ENCODE measurements at places on chromosomes 3 and 15. TPM values are rescaled to one million over a fixed set of nuclear protein-coding genes. Genes with fewer than 3 reads are reported as not detected.

Gene PLSCR5
- polyA plus RNA-seq, result not detected

Gene GHRL
- 0.94 TPM for polyA plus RNA-seq

Gene ARHGAP31
- 4.9 TPM for polyA plus RNA-seq

GRCh38 chr3:31903686-31904431, 77.2 kb downstream of the OSBPL10 start:
- DNase-seq, result no peak

- no peak for DNase-seq
Observed at GRCh38 chr3:9291821-9292410, 42.5 kb upstream of the SRGAP3 start.

- no peak for DNase-seq
Observed at GRCh38 chr3:53068176-53068575, 22.3 kb upstream of the SFMBT1 start.

Gene CDHR4
- polyA plus RNA-seq, result not detected

Gene LRTM1
- not detected for polyA plus RNA-seq

Gene ADCY5
- polyA plus RNA-seq, result not detected

DNA sequence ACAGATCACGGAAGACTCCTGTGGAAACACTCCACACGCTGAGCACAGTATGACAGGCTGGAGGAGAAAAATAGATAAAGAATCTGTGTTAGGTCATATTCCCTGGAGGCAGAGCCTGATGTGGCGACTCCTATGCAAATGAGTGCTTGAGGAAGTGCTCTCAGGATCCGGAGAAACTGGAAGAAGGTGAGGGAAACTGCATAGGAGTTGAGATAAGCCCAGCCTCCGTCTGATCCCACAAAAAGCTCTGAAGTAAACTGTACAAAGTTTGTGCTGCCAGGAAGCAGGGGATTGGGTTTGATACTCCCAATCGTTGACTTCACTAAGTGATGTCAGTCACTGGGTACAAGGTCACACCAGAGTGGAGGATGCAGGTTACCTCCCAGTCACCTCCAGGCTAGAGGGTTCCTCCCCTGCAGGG, 33.4 kb downstream of the OSBPL10 start:
- no peak for DNase-seq

DNA sequence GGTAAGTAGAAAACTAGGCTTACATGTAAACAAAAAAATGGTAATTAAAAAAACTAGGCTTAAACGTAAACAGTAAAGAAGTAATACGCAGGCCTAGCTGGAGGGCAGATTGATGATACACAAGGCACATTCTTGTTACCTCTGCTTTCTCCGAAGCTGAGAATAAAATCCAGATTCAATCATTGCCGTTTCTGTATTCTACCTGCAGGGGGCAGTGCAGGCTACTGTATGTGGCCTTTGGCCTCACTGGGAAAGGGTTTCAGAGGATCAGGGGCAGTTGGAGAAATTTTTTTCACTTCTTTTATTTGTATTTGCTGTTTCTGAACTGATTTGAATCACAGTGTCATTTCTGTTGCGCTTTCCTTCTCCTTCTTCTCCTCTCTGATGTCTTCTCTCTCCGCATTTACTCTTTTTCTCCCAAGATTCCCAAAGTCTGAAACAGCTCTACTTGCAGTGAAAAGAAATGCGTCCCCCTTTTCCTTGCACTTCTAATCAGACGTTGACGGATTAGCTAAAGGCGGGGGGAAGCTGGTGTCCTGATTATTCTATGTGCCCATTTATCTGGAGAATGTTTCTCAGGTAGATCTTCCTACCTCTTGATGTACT, 67.1 kb upstream of the MCTP2 start:
- peak; percentile 57 for DNase-seq

DNA sequence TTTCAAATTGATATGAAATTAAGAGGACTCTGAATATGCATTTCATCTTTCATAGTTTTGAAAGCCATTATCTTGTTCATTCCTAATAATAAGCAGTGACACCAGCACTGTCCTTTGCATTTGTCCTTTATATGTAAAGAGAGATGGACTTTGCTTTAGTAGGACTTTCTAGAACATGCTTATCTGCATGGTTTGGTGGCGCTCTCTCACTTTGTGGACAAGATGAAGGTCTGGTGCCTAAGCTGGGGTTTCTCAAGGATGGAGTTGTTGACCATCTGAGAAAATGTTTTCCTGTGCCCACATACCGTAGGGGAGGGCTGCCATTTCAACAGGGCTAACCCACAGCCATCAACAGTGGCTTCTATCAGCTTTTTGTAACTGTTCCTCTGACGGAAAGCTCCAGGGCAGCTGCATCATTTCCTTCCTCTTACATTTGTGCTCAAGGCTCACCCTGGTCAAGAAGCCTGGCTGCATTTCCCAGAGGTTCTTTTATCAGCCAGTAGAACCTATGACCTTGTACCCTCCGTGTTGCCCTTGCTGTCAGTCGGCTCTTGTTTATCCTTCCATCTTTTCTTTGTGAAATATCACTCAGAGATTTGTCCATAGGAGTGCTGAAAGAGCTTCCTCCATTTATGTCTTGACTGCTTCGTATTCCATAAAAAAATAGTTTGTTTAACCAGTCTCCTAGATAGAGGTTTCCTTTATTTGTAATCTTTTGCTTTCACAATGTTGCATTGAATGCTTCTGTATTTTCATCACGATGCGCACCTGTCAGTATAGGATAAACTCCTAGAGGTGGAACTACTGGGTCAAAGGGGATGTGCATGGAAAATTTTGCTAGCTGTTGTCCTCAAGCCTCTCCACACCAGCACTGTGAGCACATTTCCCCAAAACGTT, 44.6 kb downstream of the ABHD2 start:
- peak; percentile 84 for DNase-seq

GRCh38 chr3:38455639-38456430, 2.1 kb downstream of the ACVR2B start:
- DNase-seq, result no peak

Gene TICRR
- not detected for polyA plus RNA-seq

DNA sequence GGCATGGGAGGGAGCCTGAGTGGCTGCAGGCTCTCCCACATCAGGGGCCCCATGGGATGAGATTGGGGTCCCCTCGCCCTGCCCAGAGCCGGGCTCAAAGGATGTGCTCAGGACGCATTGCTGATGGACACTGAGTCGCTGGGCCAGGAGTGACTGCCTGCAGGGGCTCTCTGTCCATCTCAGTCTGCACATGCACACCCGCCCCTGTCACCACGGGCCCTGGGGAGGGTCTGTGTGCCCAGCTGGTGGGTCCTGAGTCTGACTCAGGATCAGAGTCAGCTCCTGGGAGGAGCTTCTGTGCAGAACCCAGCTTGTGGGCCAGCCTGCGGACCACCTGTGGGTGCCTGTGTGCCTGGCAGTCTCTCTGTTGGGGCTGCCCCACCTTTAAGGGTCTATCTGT, 18.1 kb downstream of the STAB1 start:
- DNase-seq, result no peak

- no peak for DNase-seq
Observed at GRCh38 chr3:37892927-37893600, 31.4 kb downstream of the CTDSPL start.

GRCh38 chr3:130901463-130902204, 7.8 kb downstream of the ATP2C1 start:
- DNase-seq, result no peak

DNA sequence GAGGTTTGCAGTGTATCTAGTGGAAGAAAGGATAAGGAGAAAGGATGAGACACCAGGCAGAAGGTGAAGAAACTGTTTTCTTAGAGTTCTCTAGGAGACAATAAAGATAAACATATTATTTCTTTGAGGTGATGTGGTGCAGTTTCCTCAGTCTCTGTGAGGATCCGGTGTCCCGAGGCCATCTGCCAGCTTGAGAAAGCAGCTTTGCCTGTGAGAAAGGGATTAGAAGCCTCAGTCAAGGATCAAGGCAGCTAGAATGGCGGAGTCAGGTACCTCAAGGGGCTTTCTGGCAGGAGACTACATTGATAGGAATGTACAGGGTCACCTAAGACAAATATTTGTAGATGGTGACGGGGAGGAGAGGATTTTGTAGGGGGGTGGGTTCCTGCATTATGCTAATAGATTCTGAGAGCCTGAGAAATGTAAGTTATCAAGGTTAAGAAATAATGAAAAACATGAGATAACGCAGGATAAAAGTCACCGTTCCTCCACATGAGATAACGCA, 103.9 kb upstream of the MB21D2 start:
- no peak for DNase-seq

Gene PDE8A
- 3.4 TPM for polyA plus RNA-seq

DNA sequence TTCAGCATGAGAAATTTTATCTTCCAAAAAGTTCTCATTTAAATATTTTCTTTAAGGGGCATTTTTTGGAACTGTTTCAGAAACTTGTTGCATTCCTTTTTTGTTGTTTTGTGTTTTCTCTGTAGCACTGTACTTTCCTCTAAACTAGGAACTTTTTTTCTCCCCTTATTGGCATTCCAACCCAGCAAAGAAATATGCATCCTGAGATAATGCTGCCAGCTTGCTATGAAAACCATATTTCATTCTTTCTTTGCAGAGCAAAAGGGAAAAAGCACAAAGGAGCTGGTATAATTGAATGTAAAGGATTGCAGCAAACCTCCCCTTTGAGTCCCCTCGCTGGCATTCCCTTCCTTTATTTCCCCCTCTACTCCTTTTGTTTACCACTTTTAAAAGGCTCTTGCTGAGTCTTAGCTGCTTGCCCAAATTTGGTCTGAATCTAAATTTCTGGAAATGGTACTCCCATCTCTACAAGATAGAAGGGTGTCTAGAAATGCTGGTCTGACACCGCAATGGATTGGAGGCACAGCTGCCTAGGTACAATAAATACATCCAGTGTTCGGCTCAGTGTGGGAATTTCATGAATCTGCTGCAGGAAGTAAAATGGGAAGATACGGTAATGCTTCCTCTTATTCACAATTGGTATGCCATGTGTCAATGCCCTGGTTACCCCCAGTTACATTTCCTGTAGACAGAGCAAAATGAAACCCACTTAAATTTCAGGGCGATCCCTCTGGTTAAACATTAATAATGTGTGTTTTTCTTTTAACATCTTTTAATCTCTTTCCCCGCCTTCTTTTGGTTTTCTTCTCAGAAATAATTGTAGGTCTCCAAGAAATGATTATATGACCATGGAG, 156.6 kb downstream of the MEIS2 start:
- DNase-seq, result no peak

Gene IGF2BP2
- 0.43 TPM for polyA plus RNA-seq

Gene ERICH6
- polyA plus RNA-seq, result not detected

DNA sequence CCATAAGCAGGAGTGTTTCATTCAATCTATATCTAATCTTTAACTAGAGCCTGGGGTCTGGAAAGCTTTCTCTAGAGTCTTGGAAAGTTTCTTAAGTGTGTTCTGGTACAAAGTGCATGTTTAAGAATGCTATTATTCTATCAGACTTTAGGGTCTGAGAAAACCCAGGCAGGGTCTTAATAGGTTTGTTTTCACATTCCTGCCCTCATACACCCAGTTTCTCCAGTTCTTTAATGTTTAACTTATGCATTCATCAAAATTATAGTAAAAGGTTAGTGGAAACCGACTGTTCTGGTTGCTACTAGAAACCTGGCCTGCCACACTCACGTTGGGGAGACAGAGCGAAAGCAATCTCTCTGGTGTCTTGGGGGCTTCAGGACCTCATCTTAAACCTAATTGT, 102.9 kb upstream of the WDR72 start:
- DNase-seq, result no peak

GRCh38 chr15:71261909-71262308, 146.6 kb downstream of the THSD4 start:
- DNase-seq, result no peak

DNA sequence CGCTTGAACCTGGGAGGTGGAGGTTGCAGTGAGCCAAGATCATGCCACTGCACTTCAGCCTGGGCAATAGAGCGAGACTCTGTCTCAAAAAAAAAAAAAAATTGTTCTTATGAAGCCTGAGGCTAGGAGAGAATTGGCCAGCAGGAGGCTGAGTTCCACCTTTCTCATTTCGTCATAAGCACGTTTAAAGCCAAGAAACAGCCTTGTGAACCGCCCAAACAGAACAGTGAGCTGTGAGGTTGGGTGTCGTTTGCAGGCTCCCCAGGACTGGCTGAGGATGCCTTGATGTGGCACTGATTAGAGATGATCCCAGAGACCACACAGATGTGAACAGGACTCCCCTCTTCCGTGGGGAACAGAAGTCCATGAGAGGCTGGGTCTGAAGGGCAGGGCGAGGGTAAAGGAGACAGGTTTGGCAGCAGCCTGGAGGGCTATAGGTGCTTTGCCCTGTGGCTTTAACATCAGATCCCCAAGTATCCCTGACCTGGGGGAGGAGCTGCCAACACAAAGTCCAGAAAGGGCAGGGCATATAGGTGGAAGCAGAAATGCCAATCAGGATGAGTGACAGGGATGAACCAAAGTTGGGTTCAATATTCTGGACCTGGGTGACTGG, 52.9 kb downstream of the CLEC3B start:
- no peak for DNase-seq

Gene RARB
- 0.19 TPM for polyA plus RNA-seq

- DNase-seq, result peak; percentile 11
Observed at GRCh38 chr3:122233101-122233952, 49.9 kb downstream of the CASR start.

GRCh38 chr3:29440413-29441305, 159.8 kb downstream of the RBMS3 start:
- no peak for DNase-seq

- no peak for DNase-seq
Observed at GRCh38 chr3:134655706-134656105, 4.9 kb upstream of the KY start.

Gene ADAM10
- 192 TPM for polyA plus RNA-seq

Gene P2RY13
- 0.18 TPM for polyA plus RNA-seq

Data from immature natural killer cell (primary cell).